ENCODE measurements at places on chromosomes 6 and 20.

DNA sequence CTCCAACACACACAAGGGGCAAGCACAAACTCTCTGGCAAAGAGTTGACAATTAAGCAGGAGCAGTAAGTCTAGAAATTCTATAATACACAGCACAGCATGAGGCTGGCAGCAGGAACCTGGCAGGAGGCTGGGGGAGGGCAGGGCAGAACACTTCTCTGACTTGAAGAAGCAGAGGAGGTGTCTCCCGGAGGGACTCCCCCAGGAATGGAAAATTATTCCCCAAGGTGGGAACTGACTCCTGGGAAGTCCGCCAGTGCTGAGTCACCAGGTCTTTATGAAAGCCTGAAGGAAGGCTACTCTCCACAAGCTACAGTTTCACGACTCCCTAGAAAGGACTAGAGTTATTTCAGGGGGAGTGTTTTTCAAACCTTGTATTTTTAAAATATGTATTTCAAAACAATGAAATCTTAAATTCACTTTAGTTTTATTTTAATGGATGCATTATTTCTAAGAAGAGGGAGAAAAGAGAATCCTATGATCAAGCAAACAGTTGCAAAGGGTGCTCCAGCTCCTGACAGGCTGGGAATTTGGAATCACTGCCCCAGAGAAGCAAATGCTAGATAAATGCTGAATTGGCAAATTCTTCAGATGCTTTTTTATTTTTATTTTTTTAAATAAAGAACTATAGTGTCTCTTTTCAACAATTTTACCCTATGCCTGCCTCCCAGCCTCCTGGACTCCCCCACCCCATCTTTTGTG lies 192.8 kb downstream of the LY86 start:
- DNase-seq = no peak

DNA sequence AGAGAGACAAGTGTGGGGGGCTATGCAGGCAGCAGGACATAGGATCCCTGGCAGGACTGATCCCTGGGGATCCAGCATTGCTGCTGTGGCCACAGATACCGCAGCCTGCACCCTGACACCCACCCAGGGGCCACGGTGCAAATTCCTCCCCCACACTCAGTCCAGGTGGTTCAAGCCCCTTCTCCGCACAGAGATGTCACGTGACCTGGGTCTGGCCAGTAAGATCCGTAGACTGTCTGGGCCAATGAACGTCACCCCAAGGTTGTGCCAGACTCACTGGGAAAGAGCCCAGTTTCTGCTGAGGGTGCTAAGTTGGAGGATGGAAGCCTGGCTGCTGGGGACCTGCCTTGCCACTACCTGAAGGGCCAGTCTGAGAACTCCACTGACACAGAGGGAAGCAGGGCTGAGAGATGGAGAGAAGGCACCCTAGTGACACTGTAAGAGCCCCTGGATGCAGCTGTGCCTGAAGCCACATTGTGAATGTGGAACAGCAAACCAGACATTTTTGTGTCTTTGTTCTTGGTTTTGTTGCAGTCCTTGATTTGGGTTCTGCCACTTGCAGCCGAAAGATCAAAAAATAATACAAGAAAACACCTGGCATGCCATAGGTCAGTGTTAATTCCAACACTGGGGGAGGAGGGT lies 228.6 kb downstream of the PREX1 start:
- no peak for DNase-seq

- DNase-seq = no peak
Observed at GRCh38 chr6:108959972-108960582, 111.9 kb downstream of the ARMC2 start.

- DNase-seq = no peak
Observed at GRCh38 chr6:137970368-137970767, 103.3 kb downstream of the TNFAIP3 start.

DNA sequence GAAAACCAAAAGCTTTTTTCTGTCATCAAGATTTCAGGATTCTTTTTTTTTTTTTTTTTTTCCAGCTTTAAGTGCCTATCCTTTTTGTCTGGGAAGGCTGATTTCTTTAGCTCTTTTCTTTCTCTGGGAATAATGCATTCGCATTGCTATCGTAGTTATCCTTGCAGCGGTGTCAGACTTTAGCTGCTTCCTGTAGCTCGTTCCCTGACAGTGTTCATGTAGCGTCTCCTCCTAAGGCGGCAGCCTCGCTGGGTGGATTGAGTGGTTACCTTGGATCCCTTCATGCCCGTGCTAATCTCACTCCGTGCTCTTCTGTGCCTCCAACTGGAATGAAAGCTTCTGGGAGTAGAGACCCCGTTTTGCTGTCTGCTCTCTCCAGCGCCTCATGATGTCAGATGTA lies 43.1 kb downstream of the UST start:
- no peak for DNase-seq

DNA sequence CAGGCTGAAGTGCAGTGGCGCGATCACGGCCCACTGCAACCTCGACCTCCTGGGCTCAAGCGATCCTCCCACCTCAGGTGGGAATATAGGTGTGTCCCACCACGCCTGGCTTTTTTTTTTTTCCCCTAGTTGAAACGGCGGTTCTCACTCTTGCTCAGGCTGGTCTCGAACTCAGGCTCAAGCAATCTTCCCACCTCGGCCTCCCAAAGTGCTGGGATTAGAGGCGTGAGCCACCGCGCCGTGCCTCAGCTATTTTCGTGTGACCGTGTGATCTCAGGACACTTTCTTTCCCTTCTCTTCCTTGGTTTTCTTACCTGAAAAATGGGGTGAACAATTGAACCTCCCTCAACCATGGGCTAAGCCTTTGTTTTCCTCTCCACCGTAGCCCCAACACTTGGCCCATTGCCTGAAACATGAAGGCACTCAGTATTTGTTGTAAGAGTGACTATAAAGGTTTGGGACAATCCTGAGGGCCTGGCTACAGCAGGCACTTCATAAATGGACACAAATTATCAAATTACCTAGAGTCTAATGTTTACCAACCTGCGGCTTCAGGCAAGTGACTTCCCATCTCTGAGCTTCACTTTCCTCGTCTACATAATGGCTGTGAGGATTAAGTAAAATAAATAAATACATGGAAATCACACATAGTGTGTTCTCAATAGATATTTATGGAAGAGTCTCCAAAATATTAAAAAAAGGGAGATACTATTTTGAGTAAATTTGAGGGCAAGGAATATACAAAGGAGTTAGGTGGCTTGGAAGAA lies 31.4 kb upstream of the ID1 start:
- DNase-seq = no peak

DNA sequence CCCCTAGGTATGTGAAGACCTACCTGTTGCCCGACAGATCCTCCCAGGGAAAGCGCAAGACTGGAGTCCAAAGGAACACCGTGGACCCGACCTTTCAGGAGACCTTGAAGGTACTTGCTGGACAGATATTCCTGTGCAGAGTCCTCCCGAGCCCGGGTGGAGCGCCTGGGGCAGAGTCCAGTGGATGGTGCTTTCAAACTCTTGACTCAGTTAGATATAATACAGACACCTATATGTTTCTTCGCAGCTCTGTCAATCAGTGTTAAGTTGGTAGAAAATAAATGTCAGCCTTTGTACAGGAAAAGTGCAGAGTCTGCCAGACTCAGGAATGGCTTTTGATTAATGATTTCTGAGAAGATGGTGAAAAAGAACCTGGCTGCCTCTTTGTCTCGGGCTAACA lies 67.2 kb downstream of the EZR start:
- no peak for DNase-seq

DNA sequence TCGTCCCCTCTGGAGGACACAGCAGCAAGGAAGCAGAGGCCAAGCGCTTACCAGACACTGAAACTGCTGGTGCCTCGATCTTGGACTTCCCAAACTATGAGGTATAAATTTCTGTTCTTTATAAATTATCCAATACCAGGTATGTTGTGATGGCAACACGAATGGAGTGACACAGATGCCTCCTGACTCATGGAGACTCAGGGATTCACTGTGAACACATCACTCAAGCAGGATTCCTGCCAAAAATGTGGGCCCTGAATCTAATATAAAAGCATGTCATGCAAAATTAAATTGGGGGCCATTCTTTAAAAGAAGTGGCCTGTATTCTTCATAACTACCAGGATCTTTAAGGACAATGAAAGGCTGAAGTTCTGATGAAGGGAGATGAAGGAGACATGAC lies 52.5 kb upstream of the SLC22A23 start:
- DNase-seq = no peak

DNA sequence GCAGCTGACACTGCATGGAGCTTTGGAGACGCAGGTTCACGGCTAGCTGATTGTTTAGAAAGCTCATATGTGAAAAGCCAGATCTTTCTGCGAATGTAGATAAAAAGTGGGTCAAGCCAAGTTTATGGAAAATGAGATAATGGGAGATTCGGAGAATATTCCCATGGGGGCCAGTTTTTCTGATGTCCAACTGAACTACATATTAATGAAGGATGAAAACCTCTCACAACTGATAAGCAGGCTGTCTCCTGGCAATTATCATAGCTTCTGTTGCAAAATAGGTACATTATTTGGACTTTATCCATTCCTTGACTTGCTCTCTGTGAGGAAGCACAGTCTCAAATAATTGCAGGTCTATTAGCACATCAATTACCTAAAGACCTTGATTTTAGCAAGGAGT lies 21.1 kb downstream of the HDGFL1 start:
- no peak for DNase-seq

GRCh38 chr6:73180763-73181619 lies 44.3 kb downstream of the KHDC1L start:
- DNase-seq = no peak

DNA sequence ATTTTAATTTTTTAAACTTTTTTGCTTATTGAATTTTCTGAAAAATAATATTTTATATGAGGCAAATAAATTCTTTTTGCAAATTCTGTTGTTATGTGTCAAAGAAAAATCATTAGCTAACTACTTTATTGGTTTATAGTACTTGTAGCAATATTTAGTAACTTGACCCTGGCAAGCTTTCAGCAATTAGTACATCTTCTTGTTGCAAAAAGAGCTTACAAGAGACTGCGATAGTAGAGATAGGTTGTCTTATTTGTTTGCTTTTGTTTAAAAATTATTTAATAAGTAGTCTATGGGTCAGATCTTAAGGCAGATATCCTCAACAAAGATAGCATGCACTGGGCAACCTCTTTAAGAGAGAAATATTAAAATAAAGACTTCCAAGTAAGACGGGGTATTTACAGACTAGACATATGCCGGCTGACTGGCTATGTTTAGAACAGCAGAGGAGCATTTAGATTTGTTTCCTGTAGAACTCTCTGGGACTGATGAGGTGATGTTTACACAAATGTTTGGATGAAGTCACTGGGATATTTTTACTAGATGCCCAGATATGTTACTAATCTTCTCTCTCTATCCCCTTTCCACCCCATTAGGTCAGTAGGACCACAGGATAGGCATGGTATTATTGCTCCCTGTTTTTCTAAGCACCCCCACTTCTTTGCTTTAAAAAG lies 25.0 kb downstream of the VGLL2 start:
- DNase-seq = no peak

GRCh38 chr6:24069526-24069925 lies 56.5 kb upstream of the NRSN1 start:
- DNase-seq = no peak

GRCh38 chr6:52729576-52729975 lies 33.7 kb downstream of the GSTA2 start:
- no peak for DNase-seq

DNA sequence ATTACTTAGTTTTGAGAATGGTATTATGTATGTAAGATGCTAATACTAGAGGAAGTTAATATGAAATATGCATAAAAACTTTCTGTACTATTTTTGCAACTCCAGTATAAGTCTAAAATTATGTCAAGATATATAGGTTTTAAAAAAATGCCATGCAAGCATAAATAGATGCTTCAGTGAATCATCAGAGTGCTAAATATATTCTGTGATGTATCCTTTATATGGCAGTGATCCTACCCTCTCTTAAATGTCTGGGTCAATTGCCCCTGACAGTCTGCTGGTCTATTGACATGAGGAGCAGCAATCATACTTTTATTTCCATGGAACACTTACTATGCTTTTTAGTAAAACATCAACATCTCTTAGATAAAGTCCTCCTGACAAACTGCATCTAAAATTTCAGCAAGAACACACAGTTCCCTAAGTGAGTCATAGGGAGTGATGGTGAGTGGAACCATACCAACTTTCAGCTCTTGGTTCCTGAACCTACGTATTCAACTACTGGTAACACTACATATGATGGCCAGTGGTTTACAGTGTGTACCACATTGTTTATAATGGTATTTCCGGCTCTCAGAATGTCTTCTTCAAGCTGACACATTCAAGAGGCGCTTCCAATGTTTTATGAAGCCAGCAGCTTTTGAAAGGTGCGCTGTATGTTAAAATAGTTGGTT lies 928.7 kb upstream of the GJE1 start:
- DNase-seq = no peak

- DNase-seq = no peak
Observed at GRCh38 chr20:37543828-37544227, 16.2 kb upstream of the BLCAP start.

DNA sequence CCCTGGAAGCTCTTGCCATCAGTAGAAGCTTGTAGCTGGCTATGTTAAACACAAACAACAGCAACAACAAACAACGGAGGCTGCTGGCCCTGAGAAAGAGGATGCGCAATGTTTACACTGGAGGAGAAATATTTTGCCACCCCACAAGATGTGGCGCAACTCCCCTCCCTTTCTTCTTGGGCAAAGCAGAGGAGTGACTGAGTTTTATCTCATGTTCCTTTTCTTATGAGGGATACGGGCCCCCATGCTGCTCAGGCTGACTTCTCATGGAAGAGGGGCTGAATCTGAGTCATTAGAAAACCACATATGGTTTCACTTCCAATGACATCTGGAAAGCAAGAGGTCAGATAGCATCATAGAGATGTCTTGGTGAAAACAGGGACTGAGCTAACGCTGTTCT lies 75.9 kb upstream of the HDDC2 start:
- DNase-seq = no peak

- no peak for DNase-seq
Observed at GRCh38 chr20:60466687-60467022, 508.4 kb downstream of the CDH26 start.

DNA sequence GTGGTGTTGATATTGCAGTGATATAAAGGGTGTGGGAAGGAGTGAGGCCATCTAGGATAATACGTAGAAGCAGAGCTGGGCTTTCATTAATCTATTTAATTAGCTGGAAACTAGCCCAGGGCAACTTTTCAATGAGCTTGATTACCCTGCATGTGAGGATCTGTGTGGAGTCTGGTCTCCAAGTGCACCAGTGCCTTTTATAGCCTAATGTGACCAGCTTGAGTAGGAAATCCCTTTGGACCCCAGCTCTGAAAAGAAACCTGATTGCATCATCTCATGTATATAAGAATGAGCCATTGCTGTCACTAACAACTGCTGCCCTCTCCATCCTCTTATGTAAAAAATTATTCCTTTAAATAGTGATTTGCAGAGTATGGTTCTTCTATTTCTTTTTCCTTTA lies 72.6 kb downstream of the CD109 start:
- no peak for DNase-seq

DNA sequence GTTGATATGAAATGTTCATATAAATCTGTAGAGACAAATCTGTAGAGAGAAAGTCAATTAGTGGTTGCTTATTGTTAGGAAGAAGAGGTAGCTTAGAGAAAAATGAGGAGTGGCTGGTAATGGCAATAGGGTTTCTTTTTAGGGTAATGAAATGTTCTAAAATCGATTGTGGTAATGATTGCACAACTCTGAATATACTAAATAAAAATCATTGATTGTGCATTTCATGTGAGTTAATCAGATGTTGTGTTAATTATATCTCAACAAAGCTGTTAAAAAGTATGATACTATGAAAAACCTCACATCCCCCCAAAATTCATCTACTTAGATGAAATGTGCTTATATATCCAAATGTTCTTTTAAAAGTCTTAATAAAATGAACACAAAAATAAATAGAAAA lies 84.2 kb downstream of the CEP57L1 start:
- no peak for DNase-seq
